ENCODE measurements at places on chromosomes 4 and X. TPM values are rescaled to one million over a fixed set of nuclear protein-coding genes. Genes with fewer than 3 reads are reported as not detected.

Gene SPATA4
- not detected for total RNA-seq

Gene PDE6B
- total RNA-seq, result 15.9 TPM

Gene TLR7
- 0.10 TPM for total RNA-seq

Gene OPN1MW3
- total RNA-seq, result not detected

Gene STARD8
- 0.20 TPM for total RNA-seq

Gene RBMXL3
- not detected for total RNA-seq

Gene HMGB2
- total RNA-seq, result 1,039 TPM

Gene RHOXF1
- not detected for total RNA-seq

Gene SPANXA2
- total RNA-seq, result not detected

Gene FAM236D
- not detected for total RNA-seq

Gene FHL1
- total RNA-seq, result 12.8 TPM

DNA sequence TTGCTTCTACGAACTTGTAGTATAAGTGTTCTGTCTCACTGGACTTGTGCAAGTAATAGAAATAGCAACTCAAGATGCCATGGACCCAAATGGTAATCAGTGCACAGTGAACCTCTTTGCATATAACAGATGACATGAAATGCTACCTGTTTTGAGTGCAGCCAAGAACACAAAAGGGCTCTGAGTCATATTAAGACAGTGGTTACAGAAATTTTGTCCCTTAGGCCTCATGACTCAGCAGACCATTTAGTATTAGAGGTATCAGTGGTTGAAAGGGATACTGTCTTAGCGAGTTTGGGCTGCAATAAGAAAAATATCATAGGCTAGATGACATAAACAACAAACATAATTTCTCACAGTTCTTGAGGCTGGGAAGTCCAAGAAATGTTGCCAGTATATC, 502.9 kb upstream of the PCDH10 start:
- no peak for DNase-seq

DNA sequence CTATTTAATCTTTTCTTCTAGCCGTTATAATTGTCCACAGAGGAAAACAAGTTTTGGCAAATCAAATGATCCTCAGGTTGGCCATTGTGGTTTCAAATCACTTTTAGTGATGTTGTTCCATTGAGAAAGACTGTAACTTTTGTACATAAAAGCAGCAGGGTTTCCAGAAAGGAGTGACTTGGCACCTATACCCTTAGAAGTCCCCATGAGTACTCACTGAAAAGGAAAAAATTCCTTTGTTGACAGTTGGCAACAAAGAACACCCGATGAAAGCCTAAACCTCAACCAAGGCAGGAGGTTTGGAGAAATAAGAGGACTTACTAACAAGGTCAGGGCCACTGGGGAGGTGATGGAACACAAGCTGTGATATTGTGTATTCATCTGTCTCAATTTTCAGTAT, 474.4 kb downstream of the RAPGEF2 start:
- DNase-seq, result no peak

GRCh38 chrX:6149060-6149872, 79.4 kb downstream of the NLGN4X start:
- no peak for DNase-seq

DNA sequence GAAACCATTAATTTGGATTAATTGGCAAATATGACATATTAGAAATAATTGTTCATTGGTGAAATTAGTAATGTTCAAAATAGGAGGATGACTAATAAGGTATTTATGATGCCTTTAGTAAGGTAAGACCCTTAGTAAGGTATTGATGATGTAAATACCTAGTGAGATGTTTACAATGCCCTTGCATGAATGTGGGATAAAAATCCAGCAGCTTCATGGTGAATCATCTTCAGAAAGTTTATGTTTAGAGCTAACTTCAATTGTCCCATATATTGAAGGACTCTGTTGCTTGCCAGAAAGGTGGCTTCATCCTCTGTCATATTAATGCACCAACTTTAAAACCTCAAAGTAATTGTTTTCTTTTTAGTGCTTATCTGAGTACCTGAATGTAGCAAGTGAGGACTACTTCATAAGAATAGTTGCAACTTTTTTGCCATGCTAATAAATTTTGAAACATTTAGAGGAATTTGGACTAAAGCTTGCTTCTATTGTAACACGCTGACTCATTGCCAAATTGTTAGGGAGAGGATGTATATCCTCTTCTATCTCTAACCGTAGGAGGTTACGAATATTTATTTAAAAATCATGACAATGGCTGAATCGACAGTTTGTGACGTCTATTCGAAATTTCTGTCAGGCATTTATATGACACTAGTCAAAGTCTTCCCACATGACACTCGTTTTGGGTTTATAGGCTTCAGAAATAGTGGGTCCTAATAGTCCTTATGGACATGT, 174.1 kb upstream of the HS3ST1 start:
- no peak for DNase-seq

GRCh38 chr4:53653484-53654053, 62.3 kb upstream of the LNX1 start:
- no peak for DNase-seq

GRCh38 chr4:184362396-184362795, 112.0 kb downstream of the IRF2 start:
- no peak for DNase-seq

DNA sequence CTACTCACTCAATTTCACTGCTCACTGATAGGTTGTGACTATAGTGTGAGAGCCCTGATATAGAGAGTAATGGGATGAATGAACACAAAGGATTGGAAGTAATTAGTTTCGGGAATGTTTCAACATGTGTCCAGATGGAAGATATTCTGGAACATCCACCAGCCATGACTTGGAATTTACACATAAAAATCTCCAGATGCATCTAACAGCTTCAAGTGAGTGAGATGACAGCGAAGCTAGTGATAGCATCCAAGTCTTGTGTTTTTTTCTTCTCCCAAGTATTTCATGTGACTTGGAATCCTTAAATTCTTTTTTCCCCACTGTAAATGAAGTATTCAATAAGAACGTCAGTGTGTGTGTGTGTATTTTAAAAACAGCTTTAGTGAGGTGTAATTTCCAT, 82.1 kb downstream of the CLDN34 start:
- no peak for DNase-seq

DNA sequence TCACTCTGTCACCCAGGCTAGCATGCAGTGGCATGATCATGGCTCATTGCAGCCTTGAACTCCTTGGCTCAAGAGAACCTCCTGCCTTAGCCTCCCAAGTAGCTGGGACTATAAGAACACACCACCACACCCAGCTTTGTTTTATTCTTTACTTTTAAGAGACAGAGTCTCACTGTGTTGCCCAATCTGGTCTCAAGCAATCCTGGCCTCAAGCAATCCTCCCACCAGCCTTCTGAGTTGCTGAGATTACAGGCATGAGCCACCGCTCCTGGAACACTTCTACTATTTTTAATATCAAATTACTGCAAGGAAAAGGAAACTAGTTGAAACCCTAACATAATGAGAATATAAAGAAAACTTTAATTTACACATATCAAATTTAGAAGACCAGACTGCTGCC, 85.4 kb downstream of the FAM13A start:
- DNase-seq, result no peak
